Activated CD4-positive, alpha-beta T cell treated with anti-CD3 and anti-CD28 coated beads, Interleukin-2, amount 50 U/mL, for 24 hours (primary cell): ENCODE measurements at places on chromosomes 11 and 22.

DNA sequence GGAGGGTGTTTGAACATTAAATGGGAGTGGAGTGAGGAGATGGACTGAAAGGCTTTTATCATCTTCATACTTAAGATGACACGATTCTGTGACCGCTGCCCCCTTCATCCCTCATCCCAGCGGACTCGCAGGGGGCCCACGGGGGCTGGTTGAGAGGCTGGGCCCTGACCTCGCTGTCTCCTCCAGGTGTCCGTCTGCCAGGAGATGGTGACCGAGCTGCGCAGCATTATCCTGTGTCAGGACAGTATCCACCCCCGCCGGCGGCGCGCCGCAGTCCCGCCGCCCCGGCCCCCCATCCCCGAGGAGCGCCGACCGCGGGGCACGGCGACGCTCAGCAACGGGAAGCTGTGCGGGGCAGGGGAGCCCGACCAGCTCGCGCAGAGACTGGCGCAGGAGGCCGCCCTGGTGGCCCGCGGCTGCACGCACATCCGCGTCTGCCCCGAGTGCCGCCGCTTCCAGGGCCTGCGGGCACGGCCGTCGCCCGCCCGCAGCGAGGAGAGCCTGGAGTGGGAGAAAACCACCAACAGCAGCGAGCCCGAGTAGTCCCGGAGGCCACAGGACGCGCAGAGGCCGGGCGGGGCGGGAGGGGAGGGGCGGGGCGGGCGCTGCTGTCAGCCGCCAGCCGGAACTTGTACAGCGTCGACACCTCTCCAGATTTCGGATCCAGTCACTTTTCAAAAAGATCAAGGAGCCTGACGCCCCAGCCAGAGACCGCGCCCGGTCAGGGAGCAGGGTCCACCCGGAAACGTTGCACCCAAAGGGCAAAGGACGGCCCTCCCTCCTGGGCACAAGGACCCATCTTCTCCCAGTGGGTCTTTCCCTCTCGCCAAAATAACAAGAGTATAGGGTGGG, 38.0 kb upstream of the TBCEL start:
- DNase-seq = no peak

DNA sequence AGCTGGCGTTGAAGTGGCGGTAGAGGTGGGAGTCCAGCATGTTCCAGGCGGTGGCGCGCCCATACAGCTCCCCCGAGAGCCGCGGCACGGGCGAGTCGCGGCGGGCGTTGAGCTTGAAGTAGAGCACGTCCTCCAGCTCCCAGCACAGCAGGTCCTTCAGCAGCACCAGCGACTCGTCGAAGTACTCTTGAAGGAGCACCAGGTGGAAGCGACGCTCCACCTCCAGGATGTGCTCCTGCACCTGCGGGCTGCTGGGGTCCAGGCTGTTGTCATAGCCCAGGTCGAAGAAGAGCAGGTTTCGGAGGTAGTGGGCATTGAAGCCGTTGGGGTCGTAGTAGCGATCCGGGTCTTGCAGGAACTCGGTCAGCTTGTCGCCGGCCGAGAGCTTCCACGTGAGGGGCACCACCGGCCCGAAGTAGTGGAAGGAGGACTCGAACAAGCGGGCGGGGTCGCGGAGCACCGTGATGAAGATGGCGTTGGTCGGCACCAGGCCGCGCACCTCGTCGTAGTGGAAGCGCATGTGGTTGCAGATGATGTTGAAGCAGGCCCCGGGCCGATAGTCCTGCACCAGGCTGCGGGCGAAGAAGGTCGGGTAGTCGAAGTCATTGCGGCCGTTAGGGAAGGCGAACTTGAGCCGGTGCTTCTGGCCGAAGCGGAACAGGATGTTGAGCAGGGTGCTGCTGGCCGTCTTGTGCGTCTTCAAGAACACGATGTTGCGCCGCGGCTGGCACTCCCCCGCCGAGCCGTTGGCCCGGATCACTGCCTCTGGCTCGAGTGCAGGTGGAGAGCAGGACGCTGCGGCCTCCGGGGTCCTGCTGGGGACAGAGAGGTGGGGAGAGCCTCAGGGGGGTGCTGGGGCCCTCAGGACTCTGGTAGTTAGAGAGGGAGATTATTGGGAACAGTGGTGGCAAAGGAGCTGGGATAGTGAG, 9.0 kb upstream of the SEC14L6 start:
- no peak for DNase-seq

- DNase-seq = no peak
Observed at GRCh38 chr22:46484156-46484860, 53.1 kb downstream of the CELSR1 start.

DNA sequence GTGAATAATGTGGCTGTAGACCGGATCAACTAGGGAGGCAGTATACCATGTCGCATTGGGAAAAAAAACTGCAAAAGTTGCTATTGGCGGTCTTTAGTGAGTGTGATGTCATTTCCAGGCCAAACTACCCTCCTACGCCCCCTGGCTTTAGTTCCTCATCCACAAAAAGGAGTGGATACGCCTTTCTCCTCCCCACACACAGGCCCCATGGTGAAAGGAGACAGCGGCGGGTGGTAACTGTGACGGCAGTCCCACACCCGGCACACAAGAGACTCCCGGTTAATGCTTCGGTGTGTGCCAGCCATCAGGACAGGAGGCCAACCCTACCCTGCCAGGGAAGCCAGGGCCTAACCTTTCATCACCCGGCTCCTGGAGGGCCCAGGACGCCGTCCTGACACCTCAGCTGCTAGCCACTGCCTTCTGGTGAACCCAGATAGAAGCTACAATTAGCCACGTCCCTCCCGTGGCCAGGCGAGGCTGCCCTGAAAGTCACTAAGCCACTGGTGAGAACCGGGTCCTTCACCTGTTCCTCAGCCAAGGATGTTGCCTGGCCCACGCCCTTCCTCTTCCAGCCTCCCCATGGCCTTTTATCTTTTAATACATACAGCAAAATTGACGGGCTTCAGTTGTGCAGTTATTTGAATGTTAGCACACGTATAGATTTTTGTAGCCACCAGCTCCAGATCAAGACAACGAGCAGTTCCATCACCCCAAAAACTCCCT, 10.8 kb downstream of the TP53I11 start:
- DNase-seq = no peak

- DNase-seq = no peak
Observed at GRCh38 chr22:27318516-27318915, 483.0 kb downstream of the MN1 start.
